ENCODE measurements at places on chromosomes 6 and 20.

GRCh38 chr6:65979120-65979519 lies 272.1 kb upstream of the EYS start:
- no peak for DNase-seq

DNA sequence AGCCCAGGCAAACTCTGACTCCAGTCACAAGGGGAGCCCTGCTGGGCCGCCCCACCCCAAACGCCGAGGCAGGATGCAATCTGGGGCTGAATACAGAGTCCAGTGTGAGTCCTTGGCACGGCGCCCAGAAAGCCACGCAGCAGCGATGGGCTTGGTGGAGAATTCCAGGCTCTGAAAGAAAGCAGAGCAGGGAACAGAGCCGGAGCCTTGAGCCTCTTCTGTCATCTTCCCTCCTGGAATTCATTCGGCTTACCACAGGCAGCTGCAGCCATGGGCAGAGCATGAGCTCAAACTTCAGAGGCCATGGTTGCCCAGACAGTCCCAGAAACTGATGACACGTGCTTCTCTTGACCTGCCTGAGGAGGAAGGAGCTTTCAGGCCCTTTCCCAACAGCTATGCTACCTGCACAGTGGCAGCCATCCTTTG lies 441.1 kb upstream of the JARID2 start:
- DNase-seq, result no peak

- no peak for DNase-seq
These were observed 178.4 kb upstream of the ZNF184 start for GRCh38 chr6:27651371-27651732.

- DNase-seq, result peak; percentile 81
These were observed 49.7 kb upstream of the FRMD1 start for GRCh38 chr6:168128631-168129291.

DNA sequence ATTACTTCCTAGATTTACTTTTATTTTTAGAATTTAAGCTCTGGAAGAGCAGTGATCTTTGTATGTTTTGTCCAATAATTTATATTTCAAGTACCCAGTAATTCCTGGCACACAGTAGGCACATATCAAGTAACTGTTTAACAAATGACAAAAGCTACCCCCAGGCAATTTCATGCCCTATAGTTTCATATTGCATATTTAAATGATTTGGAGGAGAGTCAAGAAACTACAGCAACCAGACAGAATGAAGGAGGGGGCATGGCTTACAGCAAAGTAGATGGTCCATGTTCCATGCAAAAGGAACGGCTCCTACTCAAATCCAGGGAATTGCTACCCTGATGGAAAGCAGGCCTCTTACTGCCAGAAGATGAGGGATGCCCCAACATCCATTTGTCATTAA lies 113.5 kb downstream of the ARHGAP18 start:
- no peak for DNase-seq

DNA sequence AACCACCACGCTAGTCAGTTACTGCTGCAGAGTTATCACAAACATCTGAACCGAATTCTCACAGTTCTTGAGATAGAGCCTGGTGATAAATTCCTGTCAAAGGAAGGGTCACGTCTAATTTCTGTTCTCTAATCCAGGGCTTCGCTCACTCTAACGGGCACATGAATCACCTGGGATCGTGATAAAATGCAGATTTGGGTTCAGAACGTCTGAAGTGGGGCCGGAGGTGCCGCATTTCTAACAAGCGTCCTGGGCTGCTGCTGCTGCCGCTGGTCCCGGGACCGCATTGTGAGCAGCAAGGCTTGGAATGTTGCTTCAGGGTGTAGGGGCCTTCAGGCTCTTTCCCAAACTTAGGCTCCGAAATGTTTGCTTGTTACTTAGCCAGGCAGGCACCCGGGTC lies 264.1 kb downstream of the CDC5L start:
- DNase-seq, result no peak

DNA sequence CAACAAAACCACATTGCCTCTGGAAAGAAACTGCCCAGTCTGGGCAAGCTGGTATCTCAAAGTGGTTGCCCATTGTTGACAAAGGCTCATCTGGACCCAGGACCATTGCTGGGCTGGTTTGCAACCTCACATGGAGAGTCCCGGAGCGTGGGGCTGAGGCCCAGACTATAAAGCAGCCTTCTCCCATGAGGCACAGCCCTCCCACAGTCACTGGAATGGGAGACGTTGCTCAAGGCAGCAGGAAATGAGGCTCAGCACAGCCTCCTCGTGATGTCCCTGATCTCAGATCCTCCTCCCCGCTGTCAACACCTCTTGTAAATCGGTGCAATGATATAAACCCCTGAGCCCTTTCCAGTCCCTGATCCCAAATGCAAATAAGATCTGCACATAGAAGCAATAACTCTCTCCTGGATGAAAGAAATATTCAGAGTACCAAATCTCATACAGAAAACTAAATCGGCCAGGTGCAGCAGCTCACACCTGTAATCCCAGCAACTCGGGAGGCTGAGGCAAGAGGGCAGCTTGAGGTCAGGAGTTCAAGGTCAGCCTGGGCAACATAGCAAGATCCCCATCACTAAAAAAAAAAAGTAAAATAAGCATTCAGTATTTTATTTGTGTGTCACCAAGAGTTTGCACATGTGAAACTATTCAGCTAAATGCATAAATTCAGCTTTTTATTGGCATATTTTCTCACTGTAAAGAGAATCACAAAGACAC lies 103.0 kb upstream of the RREB1 start:
- peak; percentile 65 for DNase-seq

- peak; percentile 55 for DNase-seq
These were observed 90.7 kb upstream of the SIRPA start for GRCh38 chr20:1804554-1804956.

DNA sequence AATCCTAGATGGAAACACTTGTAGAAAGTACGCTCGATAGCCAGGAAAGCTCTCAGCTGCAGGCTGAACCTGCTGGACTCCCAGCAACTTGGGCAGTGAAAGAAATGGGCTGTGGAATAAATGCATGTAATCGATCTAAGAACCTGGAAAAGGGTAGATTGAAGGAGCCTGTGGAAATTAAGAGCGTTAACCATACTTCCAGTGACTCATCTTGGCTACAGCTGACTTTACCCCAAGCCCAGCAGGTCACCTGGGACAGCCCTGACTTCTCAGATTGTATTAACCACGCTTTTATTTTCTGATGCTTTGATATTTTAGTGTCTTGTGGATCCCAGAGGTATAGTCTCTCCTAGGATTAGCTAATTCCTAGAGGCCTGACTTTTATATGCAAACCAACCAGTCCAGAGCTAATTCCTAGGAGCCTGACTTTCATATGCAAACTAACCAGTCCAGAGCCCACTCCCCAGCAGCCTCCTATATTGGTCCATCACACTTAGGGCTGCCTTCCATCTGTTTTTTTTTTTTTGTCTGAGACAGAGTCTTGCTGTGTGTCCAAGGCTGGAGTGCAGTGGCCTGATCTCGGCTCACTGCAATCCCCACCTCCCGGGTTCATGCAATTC lies 86.3 kb downstream of the GMPR start:
- DNase-seq, result peak; percentile 39

DNA sequence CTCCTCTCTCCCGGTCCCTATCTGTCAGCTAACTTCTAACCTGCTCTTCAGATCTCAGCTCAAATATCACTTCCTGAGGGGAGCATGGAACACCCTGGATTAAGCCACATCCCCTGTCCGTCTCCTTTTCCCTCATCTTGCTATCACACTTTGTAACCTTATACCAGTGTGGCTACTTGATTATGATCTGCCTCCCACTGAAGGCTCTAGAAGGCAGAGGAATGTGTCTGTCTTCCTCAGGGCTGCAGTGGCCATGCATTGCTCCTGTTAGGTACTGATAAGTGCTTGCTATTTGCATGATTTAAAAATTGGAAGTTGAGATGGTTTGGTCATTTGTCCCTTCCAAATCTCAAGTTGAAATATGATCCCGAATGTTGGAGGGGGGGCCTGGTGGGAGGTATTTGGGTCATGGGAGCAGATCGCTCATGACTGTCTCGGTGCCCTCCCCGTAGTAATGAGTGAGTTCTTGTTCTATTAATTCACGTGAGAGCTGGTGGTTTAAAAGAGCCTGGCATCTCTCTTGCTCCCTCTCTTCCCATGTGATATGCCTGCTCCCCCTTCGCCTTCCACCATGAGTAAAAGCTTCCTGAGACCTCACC lies 71.4 kb downstream of the PLCB4 start:
- no peak for DNase-seq

GRCh38 chr6:14217728-14218518 lies 100.4 kb downstream of the CD83 start:
- no peak for DNase-seq

GRCh38 chr6:15023448-15023847 lies 222.4 kb upstream of the JARID2 start:
- no peak for DNase-seq

DNA sequence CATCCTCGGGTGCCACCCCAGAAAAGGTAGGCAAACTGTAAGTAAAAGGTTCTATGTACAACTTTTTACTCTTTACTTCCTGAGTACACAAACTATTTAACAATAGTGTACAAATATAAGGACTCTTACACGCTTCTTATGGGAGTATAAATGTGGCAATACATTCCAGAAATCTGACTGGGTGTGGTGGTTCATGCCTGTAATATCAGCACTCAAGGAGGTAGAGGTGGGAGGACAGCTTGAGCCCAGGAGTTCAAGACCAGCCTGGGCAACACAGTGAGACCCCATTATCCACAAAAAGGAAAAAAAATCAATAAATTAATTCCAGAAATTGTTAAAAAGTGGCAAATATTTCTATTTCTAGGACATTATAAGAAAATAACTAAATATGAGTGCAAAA lies 48.9 kb downstream of the PIGU start:
- no peak for DNase-seq

GRCh38 chr6:122491919-122492555 lies 20.4 kb upstream of the SERINC1 start:
- DNase-seq, result no peak

DNA sequence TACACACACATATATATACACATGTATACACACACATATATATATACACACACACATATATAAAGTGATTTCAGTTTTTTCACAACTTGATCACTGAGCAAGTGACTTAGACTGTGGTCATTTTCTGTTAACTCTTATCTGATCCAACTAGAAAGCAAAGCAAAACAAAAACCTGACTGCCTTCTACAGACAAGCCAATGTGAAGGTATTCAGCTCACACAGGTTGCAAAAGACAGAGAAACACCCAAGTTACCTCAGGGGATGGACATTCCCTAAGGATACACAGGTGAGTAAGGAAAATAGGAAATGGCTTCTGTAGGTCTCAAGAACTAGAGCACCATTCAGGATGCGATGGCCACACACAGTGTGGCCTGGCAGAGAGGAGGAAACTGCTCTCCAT lies 58.4 kb upstream of the IER3 start:
- DNase-seq, result no peak

DNA sequence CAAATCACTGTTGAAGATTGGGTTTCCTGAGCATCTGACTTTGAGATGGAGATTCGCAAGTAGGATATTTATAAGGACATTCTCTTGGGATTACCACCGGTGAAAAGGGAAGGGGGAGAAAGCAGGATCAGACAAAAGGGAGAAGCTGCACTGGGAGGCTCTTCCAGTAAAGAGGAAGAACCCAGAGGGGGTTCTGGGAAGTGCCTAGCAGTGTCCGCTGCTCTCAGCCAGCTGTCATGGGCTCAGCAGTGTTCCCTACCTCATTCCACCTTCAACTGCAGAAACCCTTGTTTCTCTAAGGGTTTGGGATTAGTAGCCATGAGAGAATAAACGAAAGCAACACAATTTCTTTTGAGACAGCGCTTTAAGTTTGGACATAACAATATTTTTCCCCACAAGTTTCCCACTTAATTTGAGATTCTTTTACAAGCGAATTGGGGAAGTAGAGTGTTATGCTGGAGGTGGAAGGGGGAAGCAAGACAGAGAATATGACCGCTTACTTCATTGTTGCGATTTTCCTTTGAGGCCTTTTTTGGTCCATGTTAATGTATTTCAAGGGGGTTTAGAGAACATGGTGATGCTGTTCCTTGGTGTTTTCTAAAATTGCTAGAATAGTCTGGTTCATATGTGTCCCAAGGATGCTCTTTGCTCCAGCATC lies 154.5 kb upstream of the SCGN start:
- no peak for DNase-seq

DNA sequence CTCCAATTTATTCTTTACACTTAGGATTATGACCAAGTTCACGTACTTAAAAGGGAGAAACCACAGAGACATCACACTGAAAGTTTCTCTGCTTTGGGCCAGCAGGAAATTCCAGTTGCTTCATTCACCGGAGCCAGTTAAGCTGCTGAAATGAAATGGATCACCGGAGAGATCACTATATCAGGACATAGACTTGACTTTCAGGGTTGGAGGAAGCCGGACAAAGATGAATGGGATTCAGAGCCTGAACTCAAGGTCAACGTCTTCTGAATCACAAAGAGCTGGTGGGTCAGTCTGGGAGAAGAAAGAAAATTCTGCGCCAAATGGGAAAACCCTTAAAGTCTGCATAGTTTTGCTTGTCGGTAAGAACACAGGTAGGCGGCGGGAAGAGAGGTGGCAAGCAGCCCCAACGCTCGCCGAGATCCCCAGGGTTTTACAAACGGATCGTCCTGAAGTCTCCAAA lies 81.9 kb upstream of the CCDC28A start:
- no peak for DNase-seq

GRCh38 chr20:23857962-23858595 lies 21.5 kb downstream of the CST5 start:
- no peak for DNase-seq

DNA sequence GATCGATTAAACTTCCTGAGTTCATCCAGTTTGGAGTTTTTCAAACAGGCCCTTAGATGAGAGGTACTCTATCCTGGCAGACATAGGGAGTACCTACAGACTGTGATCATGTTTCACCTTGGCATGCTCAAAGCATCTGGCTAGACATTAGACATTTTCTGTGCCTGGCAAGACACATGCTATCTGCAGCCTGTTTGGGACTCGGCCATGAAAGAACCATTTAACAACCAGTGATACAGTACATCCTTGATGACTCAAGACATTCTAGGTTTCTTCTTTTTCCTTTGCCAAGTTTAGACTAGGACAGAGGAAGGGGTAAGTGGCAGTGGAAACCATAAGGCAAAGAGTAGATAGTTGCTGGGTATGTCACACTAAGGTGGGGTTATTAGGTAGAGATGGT lies 15.4 kb upstream of the PAQR8 start:
- no peak for DNase-seq

DNA sequence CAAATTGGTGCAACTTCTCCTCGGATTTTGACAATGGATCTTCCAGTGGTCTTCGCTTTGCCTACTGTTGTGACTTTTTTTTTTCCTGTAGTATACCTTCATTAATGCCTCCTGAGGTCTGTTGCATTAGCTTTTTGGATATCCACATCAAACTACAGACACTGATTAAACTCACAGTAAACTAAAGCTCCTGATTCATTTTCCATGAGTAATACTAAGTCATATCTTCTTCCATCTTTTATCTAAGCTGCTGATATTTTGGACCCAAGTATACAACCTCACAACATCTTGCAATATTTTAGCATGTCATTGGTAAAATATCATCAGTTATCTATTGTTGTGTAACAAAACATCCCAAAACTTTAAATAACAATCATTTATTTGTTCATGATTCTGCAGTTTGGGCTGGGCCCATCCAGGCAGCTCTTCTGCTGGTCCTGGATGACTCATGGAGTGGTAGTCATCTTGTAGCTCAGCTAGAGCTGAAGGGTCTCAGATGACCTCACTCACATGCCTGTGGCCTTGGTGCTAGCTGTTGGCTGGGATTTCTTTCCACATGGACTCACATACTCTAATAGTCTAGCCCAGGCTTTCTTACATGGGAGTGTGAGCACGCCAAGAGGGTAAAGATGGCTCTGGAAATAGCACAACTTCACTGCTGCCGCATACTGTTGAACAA lies 78.3 kb upstream of the SRSF6 start:
- no peak for DNase-seq

- no peak for DNase-seq
These were observed 179.7 kb upstream of the MYLIP start for GRCh38 chr6:15948930-15949900.
